ENCODE measurements at places on chromosomes 3 and 15. TPM values are rescaled to one million over a fixed set of nuclear protein-coding genes. Genes with fewer than 3 reads are reported as not detected.

DNA sequence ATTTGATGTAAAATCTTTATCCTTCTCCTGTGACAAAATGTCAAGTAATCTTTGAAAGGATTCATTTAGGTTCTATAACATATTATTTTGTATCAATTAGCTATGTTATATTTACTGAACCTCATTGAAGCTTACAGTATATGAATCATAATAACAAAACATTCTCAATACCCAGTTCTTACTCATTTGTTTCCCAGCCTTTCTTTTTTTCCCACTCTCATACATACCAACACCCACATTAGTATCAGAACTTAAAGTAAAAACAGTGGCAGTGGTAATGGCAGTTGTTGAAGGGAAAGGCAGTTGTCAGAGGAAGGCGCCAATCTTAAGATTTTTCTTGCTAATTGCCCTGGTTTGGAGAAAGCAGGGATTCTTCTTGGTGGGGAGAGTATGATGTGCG lies 33.2 kb upstream of the TRPC1 start:
- no peak for DNase-seq

GRCh38 chr3:169034401-169034800 lies 629.1 kb downstream of the MECOM start:
- no peak for DNase-seq

DNA sequence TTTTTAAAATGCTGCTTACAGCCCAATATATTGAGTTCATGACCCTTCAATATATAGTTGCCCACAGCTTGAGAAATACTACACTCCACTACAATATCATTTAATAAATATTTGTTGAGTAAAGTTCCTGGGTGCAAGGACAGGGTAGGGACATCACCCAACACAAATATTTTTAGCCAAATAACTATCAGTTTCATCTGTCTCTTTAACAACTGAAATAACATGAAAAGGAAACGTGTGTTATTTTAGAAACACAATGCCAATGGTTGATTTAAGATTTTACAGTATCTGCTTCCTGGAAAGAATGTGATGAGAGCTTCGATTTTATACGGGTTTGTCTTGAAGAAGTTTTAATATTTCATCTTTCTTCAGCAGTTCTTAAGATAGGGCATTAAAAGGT lies 67.7 kb upstream of the CDV3 start:
- no peak for DNase-seq

DNA sequence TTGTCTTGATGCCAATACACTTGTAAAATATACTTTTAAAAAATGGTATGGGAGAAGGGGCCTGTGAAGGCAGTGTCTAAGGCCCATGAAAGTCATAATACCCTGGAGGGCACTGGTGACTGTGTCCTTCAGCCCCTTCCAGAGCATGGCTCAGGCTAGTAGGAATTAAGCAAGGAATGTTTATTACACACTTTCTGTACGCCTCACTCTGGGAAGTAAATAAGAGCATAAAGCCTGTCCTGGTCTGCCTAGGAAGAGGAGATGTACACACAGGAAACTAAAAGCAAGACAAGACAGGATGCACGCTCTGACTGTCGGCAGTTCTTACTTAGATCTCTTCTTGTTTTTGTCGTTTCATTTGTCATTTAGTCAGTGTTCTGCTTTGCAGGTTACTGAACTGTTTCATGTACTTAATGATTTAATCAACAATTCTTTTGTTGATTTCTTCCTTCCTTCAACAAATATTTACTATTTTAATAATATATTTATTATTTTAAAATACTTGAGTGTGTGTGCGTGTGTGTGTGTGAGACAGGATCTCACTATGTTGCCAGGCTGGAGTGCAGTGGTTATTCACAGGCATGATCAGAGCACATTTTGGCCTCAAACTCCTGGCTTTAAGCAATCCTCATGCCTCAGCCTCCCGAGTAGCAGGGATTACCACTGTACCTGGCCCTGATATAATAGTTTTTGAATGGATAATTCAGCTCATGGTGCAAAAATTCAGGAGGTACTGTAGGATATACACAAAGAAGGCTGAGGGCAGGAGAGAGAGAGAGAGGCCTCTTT lies 9.0 kb upstream of the SMAD6 start:
- DNase-seq: no peak

DNA sequence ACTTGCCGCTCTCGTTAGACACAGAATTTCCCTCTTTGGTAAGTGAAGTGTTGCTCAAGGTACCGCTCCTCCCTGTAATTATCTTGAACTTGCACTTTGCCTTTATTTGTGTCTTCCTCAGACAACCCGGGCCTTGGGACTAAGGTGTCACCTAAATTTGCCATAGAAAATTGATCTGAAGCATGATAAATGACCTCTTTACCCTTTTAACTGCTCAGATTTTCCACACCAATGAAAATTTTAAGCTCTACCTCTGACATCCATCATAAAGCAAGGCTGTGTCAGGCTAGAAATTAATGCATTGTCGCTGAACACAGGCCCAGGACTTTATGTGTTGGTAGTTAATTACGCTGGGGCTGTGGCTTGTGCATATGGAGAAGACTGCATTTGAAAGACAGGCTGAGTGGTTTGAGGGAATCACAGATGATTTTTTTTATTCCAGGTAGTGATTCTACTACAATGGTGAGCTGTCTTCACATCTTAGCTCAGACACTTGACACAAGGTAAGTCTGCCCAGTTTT lies 199.6 kb upstream of the CHRM5 start:
- DNase-seq: no peak

GRCh38 chr3:141268306-141268705 lies 36.7 kb downstream of the PXYLP1 start:
- no peak for DNase-seq

Gene OR5AC2
- total RNA-seq: not detected

Gene GHRL
- total RNA-seq: not detected

Gene TSPAN3
- 202 TPM for total RNA-seq
